NCI-H2081 treated with DMSO at 0.1 percent for 48 hours (cell line): ENCODE measurements at places on chromosomes 7 and 10.

DNA sequence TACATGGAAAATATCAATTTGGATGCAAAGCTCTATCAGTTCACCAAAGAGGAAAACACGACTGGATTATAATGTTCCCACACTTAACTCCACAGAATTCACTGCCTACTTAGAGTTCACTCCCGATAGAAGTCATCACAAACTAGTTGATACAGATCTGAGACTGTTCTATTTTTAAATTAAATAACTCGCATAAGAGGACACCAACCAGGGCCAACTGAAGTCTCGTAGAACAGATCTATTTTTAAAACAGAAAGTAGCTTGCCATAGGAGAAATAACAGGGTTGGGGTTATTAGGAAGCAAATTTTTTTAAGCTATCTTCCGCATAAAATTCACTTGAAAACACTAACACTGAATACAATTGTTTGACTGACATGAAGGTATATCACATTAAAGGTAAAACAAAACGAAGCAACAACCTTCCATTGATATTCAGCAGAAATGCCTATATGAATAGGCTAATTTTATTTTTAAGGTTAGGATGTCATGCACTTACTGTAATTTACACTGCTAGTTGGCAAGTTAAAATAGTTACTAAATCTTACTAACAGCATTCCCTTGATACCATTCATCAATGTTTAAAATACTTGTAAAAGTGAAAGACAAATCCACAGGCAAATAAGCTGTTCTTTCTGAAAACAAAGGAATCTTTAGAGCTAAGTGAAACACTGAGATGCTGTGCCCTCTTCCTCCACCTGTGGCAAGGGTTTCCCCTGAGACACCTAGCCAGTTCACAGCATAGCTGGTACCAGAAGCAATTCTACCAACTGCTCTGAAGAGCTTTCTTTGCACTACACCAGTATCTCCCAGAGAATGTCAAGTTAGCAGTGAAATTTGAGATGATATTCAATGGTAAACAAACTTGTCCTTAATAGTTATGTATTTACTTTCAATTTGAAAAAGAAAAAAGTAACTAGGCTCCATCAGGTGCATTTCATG, 186.7 kb upstream of the ANK3 start:
- DNase-seq: no peak

GRCh38 chr10:87608756-87609155, 50.9 kb upstream of the PAPSS2 start:
- DNase-seq: no peak

GRCh38 chr7:140745266-140746058, 49.0 kb downstream of the NDUFB2 start:
- no peak for DNase-seq

GRCh38 chr7:99292127-99292526, 19.5 kb downstream of the MYH16 start:
- DNase-seq: no peak

GRCh38 chr10:60182691-60183090, 207.0 kb downstream of the ANK3 start:
- no peak for DNase-seq

GRCh38 chr7:155466814-155467733, 9.1 kb downstream of the EN2 start:
- DNase-seq: no peak

DNA sequence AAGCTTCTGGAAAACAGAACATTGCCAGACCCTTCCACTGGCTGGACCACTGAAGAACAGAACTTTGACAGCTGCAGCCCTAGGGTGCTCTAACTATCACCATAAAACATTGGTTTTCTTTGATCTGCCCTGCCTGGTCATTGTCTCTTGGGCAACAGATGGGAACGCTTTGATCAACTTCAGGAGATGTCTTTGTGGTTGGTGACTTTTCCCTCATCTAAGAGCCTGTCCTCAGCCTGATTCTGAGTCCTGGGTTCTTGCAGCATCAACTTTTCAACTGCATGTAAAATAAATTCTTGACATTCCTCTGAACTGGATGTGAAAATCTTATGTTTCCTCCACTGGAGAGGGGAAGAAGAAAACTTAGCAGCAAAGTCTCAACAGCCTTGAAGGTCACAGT, 53.1 kb upstream of the ZNRF2 start:
- DNase-seq: no peak

GRCh38 chr10:57663401-57663800, 604.3 kb downstream of the IPMK start:
- DNase-seq: no peak

- no peak for DNase-seq
Measured at GRCh38 chr7:2785071-2785500, 59.0 kb downstream of the GNA12 start.

GRCh38 chr7:91519241-91520158, 255.3 kb downstream of the FZD1 start:
- DNase-seq: no peak

- DNase-seq: no peak
Measured at GRCh38 chr7:134368851-134369544, 52.3 kb upstream of the SLC35B4 start.

DNA sequence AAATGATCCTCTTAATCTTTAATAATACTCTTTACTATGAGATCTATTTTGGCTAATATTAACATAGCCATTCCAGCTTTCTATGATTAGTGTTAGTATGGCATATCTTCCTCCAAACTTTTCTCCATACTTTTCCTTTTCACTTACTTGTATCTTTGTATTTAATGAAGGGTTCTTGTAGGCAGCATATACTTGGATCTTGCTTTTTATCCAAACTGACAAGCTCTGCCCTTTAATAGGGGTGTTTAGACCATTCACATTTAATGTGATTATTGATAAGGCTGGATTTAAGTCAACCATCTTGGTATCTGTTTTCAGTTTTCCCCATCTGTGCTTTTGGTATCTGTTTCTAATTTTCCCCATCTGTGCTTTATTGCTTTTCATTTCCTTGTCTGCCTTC, 59.7 kb upstream of the ATP6V0A4 start:
- no peak for DNase-seq

DNA sequence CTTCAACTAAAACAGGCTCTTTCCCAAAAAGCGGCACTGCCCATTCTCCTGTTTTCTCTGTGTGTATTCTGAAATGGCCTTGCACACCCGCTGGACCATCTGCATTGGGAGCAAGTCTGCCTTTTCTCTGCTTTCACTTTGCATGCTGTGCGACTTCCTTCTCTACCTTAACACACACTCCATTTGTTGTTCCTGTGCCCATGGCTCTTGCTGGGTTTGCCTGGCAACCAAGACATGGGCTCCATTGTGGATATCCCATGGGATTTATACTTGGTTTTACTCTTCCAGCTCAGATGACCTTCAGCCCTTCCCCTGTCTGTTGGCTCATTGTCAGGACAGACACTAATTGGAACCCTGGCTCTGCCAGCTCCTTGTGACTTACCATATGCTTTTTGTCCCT, 465.3 kb downstream of the REEP3 start:
- DNase-seq: no peak

- no peak for DNase-seq
Measured at GRCh38 chr10:63700631-63701156, 179.5 kb downstream of the REEP3 start.

DNA sequence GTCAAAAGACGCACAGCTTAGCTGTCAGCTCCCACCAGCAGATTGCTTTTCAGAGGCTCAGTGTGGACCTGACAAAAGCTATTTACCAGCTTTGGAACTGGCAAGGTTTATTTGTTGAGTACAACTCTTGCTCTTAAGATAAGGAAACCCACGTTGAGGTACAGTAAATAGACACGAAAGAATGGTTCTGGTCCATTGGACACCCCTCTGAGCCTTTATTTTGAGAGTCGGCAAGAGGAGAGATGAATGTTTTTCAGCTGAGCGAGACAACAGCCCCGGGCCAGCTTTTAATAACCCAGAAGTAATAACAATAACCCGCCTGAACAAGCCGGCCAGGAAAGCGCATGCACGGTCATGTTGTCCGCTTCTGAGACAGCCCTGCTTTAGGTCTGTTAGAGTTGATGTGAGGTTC, 49.0 kb downstream of the WNT2 start:
- no peak for DNase-seq

DNA sequence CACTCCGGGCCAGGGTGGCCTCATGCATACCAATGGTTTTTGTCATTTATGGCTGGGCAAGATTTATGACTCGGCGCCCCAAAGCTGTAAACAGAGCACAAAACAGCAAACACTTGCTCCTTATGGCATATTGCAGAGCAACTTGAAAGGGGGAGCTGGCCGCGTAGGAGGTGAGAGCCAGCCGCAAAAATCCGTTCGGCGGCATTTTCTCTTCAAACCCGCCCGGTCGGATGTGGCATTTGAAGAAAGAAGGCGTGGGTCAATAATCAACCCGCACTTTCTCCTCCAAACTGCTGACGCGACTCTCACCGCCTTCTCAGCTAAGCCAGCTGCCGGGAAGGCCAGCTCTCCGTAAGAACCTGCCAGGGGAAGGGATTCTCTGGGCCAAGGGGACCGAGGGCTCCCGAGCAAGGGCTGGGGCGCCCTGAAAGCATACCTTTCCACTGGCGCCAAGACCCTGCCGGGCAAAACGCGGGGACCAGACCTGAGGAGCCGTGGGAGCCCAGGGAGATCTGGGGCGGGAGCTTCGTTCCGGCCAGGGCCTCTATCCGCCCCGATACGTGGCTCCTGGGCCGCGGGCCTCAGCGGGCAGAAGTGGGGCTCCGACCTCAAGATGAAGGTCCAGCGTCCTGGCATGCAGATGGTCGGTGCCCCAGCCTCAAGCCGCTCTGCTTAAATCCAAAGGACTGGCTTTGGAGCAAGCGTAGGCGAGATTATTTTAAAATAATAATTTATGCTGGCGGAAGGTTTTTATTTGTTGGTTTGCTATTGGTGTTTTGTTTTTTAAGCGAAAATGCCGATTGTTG, 12.9 kb upstream of the HOXA2 start:
- no peak for DNase-seq

DNA sequence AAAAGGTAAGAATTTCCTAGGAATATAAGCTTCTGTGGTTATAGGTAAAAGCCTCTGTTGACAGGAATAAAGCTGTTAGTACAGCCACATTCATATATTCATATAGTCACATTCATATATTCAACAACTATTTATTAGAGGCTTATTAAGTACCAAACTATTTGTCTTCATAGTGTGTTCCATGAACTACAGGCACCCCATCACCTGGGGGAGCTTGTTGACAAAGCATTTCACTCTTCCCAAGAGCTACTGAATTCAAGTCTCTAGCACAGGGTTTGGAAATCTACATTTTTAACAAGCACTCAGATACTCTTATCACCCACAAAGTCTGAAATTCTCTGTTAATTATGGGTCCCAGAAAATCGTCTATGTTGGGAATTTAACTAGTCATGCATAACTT, 110.6 kb downstream of the RNLS start:
- DNase-seq: no peak

DNA sequence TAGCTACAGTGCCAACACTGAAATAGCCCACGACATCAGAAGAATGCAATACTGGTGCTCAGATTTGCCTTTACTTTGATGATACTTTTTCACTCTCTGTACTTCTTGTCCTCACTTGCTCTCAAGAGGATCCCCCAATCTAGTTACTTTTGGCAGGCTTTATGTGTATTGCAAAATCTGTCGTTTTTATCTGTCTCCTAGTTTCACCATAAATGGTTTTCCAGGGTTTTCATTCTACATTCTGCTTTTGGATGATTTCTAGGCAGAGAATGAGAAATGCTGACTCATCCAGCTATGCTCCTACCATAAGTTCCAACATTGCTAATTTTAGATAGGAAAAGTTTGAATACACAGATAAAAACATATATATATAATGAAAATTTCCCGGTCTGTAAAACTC, 659.5 kb upstream of the NRG3 start:
- DNase-seq: no peak
